ENCODE measurements at places on chromosomes 1 and 21. TPM values are rescaled to one million over a fixed set of nuclear protein-coding genes. Genes with fewer than 3 reads are reported as not detected.

KRTAP12-2 gene
- total RNA-seq, result not detected

MMEL1 gene
- total RNA-seq, result 0.96 TPM

FAM177B gene
- total RNA-seq, result not detected

GIPC2 gene
- 0.48 TPM for total RNA-seq

CAMK2N1 gene
- total RNA-seq, result 10.8 TPM

ASCL5 gene
- 0.21 TPM for total RNA-seq

Data from tracheal epithelial cell (primary cell).